Foreskin keratinocyte (primary cell): ENCODE measurements at places on chromosomes 5 and 9.

DNA sequence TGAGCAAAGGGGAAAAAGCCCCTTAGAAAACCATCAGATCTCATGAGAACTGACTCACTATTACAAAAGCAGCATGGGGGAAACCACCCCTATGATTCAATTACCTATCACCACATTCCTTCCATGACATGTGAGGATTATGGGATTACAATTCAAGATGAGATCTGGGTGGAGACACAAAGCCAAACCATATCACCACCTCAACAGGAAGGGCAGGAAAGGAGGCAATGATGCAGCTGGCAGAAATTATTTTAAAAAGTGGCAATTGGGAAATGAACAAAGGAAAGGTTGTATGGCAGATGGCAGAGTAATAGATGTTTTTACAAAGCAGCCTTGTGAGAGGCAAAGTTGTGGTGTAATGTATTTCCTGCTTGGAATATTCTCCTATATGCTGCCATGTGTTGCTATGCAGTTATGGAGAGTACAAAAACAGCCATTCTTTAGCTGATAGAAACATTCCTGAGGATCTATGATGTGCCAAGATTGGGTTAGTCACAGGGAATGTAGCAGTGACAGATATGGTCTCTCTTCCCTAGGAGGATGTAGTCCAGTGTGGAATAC, 138.8 kb downstream of the SMC2 start:
- DNase-seq, result peak; percentile 99

DNA sequence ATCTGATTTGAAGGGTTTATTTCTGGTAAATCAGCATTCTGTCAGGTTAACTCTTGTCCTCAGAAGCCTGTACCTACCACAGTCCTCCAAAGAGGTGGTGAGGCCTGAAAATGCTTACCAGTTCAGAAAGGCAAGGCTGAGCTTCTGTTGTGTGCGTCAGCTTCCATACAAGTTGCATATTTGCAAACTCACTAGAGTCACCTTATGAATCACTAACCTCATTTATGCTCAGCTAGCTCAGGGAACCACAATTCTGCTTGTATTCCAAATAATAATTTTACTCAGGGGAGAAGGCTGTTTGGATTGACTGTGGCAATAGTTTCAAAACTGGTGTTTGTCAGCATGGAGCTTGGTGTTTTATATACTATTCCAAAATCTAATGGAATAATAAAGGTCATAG, 355.1 kb upstream of the RFX3 start:
- peak; percentile 81 for DNase-seq

DNA sequence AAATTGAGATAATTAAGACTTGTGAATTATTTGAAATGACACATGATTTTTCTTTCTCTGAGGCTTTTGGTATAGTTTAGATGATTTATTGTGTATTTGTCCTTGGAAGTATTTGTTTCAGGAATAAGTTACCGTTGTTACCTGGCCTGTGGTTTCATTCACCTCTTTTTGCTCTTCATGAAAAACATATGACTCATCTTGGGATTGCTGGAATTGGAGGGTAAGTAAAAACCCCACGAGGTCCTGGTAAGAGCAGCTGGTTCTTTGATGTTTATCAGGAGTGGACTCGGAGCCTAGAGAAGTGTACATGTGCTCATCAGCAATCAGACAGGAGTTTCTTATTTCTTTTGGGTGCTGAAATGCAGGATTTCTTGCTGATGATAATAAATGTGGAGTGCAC, 275.3 kb downstream of the PSAT1 start:
- no peak for DNase-seq

DNA sequence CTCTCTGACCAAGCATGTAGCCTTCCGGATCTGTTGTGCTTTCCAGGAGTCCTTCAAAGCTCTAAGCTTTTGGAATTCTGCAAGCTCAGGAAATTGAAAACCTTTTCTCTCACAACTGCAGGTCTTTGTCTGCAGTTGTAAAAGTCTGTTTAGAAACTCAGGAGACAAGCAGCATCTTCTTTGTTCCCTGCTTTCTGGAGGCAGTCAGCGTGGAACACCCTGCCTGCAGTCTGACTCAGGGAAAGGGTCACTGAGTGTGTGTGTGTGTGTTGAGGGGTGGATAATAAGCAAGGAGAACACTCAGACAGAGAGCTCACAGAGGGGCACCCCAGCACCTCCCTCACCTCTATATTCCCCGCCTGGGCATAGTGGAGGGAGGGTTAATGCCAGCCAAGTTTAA, 29.1 kb downstream of the KCNIP1 start:
- DNase-seq, result no peak

GRCh38 chr5:6788956-6789649, 75.9 kb downstream of the TENT4A start:
- DNase-seq, result no peak

- DNase-seq, result peak; percentile 69
Observed at GRCh38 chr5:176994460-176995121, 12.0 kb downstream of the UIMC1 start.

DNA sequence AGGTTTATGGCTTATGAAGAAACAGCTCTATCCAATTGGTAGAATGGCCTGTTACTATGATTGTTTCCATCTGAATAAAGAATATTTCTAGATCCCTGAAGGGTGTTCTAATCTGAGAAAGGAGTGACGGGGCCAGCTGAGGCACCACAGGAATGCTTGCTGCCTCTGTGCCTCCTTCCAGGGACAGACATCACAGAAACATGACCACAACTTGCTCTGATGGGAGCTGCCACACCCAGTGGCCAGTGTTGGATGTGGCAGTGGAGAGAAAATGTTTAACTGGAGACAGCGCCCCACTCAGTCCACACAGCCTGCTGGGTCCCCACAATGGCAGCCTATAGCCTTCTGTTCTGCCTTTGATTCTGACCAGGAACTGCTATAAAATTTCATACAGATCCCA, 38.6 kb upstream of the TESK1 start:
- no peak for DNase-seq

DNA sequence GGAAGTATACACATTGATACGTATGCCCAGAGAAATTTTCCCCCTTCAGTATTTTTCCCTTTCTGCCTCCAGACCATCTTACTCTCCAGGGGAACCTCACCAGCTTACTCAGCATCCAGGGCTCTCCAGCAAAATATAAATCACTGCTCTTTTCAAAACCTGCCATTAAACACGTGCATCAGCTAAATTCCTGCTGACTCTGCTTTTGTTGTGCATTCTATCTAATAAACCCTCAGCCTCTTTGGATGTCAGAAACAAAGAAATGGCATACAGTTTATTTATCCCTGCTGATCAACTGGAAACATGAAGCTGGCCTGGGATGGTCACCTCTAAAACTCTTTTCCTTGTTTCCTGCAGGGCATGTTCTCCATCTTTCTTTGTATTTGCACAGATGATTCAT, 126.8 kb downstream of the TRPM3 start:
- DNase-seq, result no peak

GRCh38 chr5:10311595-10312425, 4.1 kb upstream of the CMBL start:
- no peak for DNase-seq

DNA sequence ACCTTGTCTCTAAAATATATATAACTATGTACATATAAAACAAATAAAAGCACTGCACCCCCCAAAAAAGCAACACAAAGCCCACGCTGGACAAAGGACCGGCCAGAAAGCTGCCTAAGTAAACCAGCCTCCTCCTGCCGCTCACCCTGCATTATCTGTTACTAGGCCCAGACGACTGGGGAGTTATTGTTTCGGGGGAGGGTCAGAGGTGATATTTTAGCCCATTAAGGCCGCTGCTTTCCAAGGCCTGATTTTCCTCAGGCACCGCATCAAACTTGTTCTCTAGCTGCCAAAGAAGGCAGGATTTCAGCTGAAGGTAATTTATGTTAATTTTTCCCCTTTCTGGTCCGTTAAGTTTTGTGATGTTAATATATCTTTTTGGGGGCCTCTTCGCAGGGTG, 44.0 kb upstream of the CTNNA1 start:
- DNase-seq, result no peak

DNA sequence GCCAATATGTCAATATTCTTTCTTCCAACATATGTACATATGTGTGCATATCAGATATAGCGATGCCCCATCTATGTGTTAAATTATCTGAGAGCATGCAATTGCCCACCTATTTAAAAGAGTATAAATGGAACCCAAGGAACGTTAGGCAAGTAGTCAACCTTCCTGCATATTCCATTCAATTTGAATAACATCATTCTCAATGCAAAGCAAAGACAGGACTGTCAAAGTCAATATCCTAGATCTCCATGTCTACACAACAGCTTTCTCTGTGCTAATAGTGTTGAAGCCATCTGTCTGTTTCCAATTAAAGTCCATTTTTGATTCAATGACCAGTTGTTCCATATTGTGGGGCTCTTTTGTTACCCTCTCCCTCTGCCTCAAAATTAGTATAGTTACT, 85.3 kb upstream of the COX7C start:
- no peak for DNase-seq

GRCh38 chr5:77990020-77990419, 213.9 kb upstream of the TBCA start:
- no peak for DNase-seq

GRCh38 chr5:95110118-95110517, 174.8 kb downstream of the MCTP1 start:
- no peak for DNase-seq

- no peak for DNase-seq
Observed at GRCh38 chr5:79119486-79119885, 7.9 kb downstream of the BHMT start.

DNA sequence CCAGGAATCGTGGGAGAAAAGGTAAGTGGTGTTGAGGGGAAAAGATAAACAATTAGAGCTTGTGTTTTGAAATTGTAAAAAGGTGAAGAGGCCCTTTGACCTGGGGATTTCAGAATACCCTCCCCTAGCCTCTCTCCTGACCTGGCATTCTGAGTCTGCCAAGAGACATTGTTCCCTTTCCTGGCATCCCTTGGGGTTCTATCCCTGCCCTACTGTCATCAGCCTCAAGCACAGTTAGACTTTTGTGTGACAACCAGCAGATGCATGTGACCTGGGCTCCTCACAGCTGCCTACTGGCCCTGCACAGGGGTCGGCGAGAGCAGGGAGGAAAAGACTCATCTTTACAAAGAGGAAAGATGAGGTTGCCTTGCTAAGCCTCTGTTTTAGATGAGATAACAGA, 72.2 kb upstream of the ORM1 start:
- no peak for DNase-seq

DNA sequence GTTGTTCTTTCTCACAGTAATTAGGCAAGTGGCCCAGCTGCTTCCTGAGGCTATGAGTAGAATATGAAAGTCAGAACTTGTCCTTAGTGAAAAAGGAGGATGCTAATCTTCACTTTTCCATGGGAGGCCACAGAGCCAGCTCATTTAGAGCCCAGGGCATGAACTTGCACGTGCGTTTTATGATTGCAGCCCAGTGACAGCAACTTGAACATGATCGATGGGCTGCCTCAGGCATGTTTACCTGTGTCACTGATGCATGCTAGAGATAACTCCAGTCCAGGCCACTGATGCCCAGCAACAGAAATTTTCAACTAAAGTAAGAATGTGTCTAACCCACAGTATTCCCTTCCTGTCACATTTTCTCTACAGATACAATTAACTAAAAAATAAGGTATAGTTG, 179.3 kb downstream of the CTNND2 start:
- peak; percentile 1 for DNase-seq

- no peak for DNase-seq
Observed at GRCh38 chr5:40575921-40576320, 103.8 kb upstream of the PTGER4 start.

GRCh38 chr5:119274767-119275130, 81.1 kb upstream of the TNFAIP8 start:
- DNase-seq, result peak; percentile 88

DNA sequence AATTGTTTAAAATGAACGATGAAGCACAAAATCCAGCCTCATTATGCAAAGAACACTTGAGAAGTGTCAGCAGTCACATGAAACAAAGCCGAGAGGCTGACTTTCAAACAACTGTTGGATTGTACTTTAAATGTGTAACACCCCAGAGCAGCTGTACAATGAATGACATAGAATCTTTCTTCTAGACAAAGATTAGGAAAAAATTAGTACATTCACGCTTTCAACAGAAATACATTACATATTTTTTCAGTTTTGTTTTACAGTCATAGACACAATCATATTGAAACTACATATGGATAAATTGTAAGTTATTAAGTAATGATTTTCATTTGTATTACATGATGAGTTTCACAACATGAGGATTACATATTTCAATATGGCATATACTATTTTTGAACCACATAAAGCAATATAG, 10.6 kb upstream of the AGXT2 start:
- DNase-seq, result no peak

GRCh38 chr5:137838976-137839375, 28.7 kb upstream of the MYOT start:
- no peak for DNase-seq

DNA sequence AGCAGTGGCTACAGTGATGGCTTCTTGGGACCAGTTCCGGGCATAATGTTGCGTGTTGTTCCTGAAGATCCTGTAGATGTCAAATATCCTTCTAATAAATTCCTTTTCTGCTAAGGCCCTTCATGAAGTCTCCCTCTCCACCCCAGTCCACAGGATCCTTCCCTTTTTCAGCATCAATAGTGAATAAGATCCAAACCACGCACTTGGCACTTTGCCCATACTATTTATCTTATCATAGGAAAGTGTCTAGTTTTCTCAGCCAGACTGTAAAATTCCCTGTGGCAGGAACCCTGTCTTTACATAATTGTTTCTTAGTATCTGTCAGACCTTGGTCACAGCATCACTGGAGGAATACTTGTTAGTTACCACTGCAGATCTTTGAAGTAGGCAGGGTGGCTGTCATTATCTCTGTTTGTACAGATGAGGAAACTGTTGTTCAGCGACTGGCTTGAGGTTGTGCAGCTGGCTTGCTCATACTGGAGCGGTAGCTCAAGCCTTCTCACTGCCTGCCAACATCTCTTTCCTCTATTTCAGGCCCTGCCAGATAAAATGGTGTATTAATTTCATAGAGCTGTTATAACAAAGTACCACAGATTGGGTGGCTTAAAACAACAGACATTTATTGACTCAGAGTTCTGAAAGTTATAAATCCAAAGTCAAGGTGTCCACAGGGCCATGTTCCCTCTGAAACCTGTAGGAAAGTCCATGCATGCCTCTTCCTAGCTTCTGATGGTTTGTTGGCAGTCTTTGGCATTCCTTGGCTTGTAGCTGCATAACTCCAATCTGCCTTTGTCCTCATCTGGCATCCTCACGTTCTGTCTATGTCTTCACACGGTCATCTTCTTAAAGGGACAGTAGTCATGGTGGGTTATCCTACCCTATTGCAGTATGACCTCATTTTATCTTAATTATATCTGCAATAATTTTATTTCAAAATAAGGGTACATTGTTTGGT, 33.5 kb upstream of the APC start:
- peak; percentile 46 for DNase-seq

GRCh38 chr5:149143470-149143869, 2.2 kb downstream of the ABLIM3 start:
- no peak for DNase-seq

GRCh38 chr5:1484730-1485578, 38.8 kb downstream of the LPCAT1 start:
- DNase-seq, result no peak
